Stimulated activated CD4-positive, alpha-beta T cell treated with anti-CD3 and anti-CD28 coated beads, TNF-alpha, amount 100 ng/mL, for 1 hour (primary cell): ENCODE measurements at places on chromosomes 13 and 19.

- DNase-seq, result no peak
Measured at GRCh38 chr13:94030415-94031119, 448.9 kb downstream of the DCT start.

DNA sequence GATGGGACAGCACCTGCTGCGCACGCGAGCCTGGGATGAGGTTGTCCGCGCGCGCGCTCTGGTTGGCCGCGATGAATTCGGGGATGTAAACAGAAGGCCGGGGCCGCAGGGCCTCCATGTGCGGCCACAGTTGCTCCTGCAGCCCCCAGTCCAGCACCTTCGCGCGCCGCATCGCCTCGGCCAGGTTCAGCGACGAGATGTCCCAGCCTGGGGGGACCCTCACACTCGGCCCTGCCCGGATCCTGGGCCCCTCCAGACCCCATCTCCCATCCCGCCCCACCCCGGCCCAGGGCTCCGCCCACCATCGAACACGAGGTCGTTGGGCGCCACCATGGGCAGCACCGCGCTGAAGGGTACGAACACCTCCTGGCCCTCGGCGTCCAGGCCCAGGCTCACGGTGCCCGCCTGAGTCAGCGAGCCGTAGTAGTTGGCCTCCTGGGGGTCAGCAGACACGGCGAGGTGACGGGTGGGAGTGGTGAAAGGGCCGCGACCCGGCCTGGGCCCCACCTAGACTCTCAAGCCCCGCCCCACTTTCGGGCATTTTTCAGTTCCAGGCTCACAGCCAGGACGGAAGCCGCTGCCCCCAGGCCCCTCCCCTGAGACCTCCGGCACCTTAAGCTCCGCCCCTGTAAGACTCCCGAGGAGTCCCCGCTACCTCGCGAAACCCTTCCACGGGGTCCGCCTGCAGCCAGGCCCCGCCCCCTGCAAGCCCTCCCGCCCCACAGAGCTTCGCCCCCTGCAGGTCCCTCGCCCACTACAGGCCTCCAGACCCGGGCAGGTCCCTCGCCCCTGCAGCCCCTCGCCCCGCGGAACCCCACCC is 1.1 kb downstream of the ISYNA1 start:
- DNase-seq, result peak; percentile 52

GRCh38 chr13:99662678-99663077 is 161.4 kb downstream of the TM9SF2 start:
- no peak for DNase-seq

DNA sequence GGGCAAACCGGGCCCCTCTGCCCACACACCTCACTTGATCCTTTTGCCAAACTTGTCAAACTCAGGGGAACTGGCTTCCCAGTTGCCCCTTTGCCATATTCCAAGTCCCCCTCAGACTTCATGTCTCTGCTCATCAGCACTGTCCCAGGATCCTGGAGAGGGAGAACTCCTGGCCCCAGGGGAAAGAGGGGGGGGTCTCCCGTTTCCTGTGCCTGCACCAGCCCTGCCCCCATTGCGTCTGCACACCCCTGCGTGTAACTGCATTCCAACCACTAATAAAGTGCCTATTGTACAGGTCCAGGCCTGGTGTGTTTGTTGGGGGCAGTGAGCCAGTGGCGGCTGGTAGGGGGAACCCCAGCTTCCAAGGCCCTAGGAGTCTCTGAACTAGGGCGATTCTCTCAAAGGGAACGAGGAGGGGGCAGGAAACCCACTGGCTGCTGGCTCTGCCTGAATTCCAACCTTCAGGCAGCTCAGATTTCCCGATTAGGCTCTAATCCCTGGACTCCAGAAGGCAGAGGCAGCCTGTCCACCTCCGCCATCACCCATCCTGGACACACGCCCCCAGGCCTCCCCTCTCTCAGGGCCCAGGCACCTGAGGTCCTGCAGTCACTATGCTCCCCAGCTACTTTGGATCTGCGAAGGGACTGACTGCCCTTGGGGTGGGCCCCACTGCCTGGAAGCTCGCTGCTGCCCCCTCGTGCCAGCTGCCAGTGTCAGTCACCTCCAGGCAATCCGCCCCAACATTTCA is 9.7 kb upstream of the ILF3 start:
- DNase-seq, result peak; percentile 70

DNA sequence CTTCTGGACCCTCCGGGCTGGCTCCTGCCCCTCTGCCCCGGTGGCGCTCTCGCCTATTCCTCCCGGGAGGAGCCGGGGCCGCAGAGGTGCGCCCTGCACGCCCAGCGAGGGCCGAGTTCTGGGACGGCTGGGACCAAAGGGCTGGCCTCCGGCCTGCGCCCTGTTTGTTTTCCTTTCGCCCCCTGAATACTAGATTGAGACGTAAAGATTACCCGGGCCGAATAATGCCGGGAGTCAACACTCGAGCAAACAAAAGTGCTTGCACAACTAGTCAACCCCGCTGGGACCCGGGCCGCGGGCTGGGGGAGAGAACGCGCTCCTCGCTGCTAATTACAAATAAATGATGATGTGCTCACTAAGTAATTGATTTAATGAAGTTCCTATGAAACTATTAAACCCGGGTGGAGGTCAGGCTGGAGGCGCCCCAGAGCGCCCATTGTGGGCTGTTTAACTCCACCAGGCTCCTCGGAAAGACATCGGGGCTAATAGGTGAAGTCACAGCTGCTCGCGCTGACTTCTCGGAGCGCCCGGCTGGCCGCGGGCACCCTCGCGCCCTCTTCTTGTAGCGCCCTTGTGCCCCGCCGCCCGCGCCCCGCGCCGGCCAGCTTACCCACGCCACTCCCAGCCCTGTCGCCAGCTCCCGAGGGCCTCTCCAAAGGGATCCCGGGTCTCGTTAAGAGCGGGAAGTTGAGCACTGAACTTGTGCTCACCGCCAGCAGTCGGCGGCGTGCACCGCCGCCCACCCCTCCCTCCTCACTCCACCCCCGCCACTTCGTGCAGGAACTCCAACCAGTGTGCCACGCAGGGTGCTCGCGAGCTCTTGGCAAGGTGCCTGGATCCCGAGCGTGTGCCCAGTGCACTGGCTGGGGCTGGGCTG is 14.9 kb downstream of the ZIC5 start:
- no peak for DNase-seq
